ENCODE measurements at places on chromosomes 2 and 18.

DNA sequence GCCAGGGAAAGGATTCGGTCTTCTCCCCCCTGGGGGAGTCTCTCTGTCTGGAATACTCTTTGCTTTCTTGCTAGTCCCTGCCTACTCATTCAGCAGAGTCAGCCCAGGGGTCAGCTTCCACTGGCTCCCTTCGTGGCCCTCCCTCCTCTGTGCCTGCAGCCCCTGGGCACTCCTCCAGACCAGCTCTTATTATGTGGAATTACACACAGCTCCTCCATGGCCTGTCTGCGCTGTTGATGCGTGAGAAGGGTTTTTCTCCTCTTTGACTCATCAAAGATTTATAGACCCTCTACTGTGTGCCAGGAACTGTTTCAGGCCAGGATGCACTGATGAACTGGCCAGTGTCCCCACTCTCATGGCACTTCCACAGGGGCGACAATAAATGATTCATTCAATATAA lies 44.4 kb downstream of the ST8SIA5 start:
- DNase-seq: no peak

- no peak for DNase-seq
These were observed 681 bp upstream of the NRP2 start for GRCh38 chr2:205681401-205682238.

DNA sequence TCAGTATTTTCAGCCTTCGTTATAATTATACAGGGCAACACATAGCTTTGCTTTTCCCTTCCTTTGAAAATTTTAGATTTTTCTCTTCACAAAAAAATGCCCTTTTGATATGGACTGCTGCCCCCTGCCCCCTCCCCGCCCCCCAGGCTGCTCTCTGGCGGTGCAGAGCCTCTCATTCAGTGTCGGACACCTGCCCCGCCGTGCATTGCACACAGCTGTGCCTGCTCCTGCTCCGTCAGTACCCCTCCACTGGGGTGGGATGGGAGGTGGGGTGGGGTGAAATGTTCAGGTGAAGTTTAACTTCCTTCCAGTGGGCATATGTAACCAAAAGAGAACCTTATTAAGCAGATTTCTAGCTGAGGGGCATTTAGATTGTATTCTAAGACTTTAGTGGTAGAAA lies 148.0 kb downstream of the CCDC85A start:
- DNase-seq: no peak

- DNase-seq: no peak
These were observed 71.2 kb downstream of the FIGN start for GRCh38 chr2:163664610-163665009.

GRCh38 chr18:35522130-35522959 lies 24.6 kb upstream of the INO80C start:
- no peak for DNase-seq

DNA sequence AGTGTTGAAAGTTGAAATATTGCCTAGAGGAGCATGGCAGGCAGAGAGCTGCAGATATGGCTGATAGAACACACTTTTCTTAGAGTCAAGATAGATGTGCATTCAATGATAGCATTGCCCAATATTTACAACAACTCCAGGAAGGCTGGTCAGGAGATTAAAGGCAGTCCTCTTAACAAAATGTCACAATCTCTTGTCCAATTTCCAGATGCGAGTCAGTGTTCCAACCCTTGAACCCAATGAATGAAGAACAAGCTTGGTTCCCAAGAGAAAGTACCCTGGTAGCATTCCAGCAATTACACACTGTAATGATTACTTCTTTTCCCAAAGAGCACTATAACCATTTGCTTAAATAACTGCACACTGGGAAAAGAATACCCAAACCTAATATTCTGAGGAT lies 839.4 kb upstream of the VRK2 start:
- no peak for DNase-seq

GRCh38 chr2:23423062-23423872 lies 38.3 kb downstream of the KLHL29 start:
- DNase-seq: no peak

- DNase-seq: no peak
These were observed 138.9 kb upstream of the KLHL14 start for GRCh38 chr18:32911660-32912284.

All from HS-27A (cell line).